ENCODE measurements at places on chromosomes 2 and 18.

GRCh38 chr2:220502539-220502938 is 875.1 kb downstream of the SLC4A3 start:
- peaks cover 6% of the 10 kb centered on the region for H3K36me3 ChIP-seq
- no peak overlapping the region for H3K27ac ChIP-seq
- DNase-seq: no peak
- H3K4me3 ChIP-seq: no peak overlapping the region
- peaks cover 32% of the 10 kb centered on the region for H3K4me1 ChIP-seq

GRCh38 chr2:227871375-227871791 is at the start of gene DAW1:
DAW1 (plus strand) TSS chr2:227871631; CDS start chr2:227871690, 59 bp downstream.
- peak within 1 kb of the TSS; percentile 73 for H3K4me3 ChIP-seq
- no peak within 1 kb of the TSS for H3K27ac ChIP-seq
- H3K36me3 ChIP-seq: no peaks in the 10 kb centered on the region
- peak; percentile 86 for DNase-seq
- no peaks in the 10 kb centered on the region for H3K4me1 ChIP-seq
- peaks cover 40% of the 10 kb centered on the region for H3K27me3 ChIP-seq

DNA sequence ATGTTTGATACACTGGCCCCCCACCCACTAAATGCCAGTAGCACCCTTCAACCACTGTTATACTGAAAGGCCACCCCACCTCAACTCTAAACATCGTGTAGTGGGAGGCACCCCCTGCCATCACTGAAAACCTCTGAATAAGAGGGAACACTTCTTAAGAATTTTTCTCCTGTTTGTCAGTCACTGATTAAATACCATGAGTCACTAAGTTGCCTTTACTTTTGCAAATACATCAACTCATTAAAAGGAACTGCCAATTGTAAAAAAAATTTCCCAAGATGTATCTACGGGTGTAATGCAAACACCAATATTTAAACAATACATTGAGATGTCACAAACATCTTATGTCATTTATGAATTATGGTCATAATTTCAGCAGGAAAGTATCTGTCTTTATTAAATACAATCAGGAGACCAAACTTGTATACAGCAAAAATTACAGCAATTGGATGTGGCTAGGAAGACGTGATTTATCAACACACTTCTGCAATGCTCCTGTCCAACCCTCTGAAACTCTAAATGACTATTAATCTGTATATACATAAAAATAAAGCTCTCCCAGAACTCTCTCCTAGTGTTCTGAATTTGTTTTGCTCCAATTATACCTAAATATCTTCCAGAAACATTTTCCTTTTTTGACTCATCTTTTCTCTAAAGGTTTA is 144.1 kb upstream of the STK17B start:
- peaks cover 21% of the 10 kb centered on the region for H3K36me3 ChIP-seq
- H3K4me1 ChIP-seq: no peaks in the 10 kb centered on the region
- no peak overlapping the region for H3K4me3 ChIP-seq
- no peaks in the 10 kb centered on the region for H3K27me3 ChIP-seq
- H3K27ac ChIP-seq: no peak overlapping the region

- H3K27me3 ChIP-seq: peaks cover 4% of the 10 kb centered on the region
- H3K4me3 ChIP-seq: no peak overlapping the region
- peaks cover 17% of the 10 kb centered on the region for H3K4me1 ChIP-seq
- peaks cover 5% of the 10 kb centered on the region for H3K36me3 ChIP-seq
- no peak for DNase-seq
Measured at GRCh38 chr18:24048261-24048660, 33.7 kb downstream of the TTC39C start.

DNA sequence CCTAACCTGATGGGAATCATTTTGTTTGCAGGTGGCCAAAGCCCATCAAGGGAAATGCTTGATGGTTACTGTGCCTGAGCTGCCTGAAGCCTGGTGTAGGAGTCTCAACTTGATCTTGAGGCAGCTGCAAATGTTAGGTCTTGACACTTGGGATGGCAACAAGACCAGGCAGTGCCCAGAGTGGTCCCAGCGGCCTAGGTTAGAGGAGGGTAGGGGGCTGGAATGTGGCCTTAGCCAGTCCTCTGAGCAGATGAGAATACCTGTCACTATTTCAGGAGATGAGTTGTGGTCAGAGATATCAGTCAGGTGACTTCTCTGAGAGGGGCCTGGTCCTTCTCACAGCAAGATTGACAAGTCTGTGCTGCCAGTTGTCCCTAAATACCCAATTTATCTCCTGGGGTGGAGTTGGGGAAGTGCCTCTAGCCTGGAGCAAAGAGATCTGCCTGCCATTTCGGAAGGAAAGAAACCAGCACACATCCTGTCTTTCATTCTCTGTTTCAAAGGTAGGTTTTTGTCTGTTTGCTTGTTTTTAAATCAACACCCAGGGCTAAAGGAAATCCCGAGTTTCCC is 13.4 kb downstream of the SPTBN1 start:
- no peak for DNase-seq
- H3K4me3 ChIP-seq: no peak overlapping the region
- peaks cover 15% of the 10 kb centered on the region for H3K4me1 ChIP-seq
- no peak overlapping the region for H3K27ac ChIP-seq

DNA sequence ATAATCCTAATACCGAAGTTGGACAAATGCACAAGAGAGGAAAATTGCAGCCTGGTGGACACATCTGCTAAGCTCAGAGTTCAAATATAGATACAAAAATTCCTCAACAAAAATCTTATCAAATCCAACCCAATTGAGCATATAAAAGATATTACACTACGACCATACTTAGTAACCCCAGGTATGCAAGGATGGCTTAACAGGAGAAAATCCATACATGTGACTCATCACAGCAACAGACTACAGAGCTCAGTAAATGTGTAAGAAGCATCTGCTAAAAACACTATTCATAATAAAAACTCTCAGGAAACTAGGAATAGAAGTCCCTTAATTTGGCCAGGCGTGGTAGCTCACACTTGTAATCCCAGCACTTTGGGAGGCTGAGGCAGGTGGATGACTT is 28.3 kb downstream of the HS6ST1 start:
- H3K4me3 ChIP-seq: no peak overlapping the region
- H3K27ac ChIP-seq: no peak overlapping the region
- H3K27me3 ChIP-seq: peaks cover 7% of the 10 kb centered on the region
- H3K4me1 ChIP-seq: peaks cover 34% of the 10 kb centered on the region
- H3K36me3 ChIP-seq: peaks cover 10% of the 10 kb centered on the region

- peaks cover 61% of the 10 kb centered on the region for H3K4me1 ChIP-seq
- DNase-seq: no peak
- peaks cover 44% of the 10 kb centered on the region for H3K36me3 ChIP-seq
- H3K27ac ChIP-seq: peak overlapping the region; percentile 81
Measured at GRCh38 chr2:158984604-158985135, 16.2 kb downstream of the TANC1 start.

GRCh38 chr18:43774497-43774896 is 497.2 kb upstream of the SYT4 start:
- H3K4me3 ChIP-seq: no peak overlapping the region
- no peak for DNase-seq
- peaks cover 5% of the 10 kb centered on the region for H3K4me1 ChIP-seq
- H3K36me3 ChIP-seq: no peaks in the 10 kb centered on the region
- peak overlapping the region; percentile 21 for H3K27ac ChIP-seq
- H3K27me3 ChIP-seq: no peaks in the 10 kb centered on the region

- no peaks in the 10 kb centered on the region for H3K36me3 ChIP-seq
- peaks cover 6% of the 10 kb centered on the region for H3K27me3 ChIP-seq
- H3K4me1 ChIP-seq: peaks cover 7% of the 10 kb centered on the region
- no peak overlapping the region for H3K4me3 ChIP-seq
- no peak for DNase-seq
Measured at GRCh38 chr2:96798733-96799622, 17.1 kb upstream of the CNNM3 start.

- no peak for DNase-seq
- H3K4me3 ChIP-seq: no peak overlapping the region
- H3K4me1 ChIP-seq: no peaks in the 10 kb centered on the region
- peaks cover 2% of the 10 kb centered on the region for H3K27me3 ChIP-seq
- H3K36me3 ChIP-seq: peaks cover 19% of the 10 kb centered on the region
Measured at GRCh38 chr2:53694096-53694771, 73.4 kb upstream of the CHAC2 start.

DNA sequence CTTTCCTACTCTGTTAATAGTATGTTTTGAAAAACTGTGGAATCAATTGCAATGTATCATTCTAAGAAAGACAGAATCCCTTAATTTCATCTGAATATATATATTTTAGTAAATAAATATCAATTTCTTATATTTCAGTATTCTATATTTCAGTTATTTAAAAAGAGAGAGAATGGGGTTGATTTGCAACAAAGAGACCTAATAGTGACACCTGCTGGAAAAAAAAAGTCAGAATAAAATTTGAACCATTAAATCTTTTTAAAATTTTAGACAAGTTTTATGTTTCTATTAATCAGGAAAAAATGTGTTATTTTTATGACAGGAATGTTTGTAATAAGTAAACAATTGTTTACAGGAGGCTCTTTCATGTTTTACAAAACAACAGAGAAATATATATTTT is 20.7 kb upstream of the CCNT2 start:
- no peak overlapping the region for H3K27ac ChIP-seq
- no peak for DNase-seq
- no peak overlapping the region for H3K4me3 ChIP-seq
- peaks cover 7% of the 10 kb centered on the region for H3K27me3 ChIP-seq
- H3K4me1 ChIP-seq: no peaks in the 10 kb centered on the region

DNA sequence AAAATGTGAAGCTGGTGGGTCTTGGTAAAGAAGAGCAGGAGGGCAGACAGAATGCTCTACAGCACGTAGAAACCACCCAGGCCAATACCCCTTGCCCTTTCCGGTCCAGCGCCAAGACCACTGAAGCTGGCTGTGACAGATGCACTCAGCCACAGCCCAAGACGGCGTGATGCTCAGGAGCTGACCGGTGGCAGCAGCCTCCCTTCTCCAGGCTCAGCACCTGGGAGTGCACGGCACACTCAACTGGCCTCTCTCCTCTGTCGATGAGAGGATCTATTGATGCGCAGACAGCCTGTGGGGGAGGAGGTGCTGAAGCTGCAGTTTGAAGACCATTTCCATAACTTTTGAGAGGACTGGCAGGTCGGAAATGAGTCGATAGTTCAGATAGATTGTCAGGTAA is 141.0 kb upstream of the MYT1L start:
- no peaks in the 10 kb centered on the region for H3K36me3 ChIP-seq
- H3K27ac ChIP-seq: no peak overlapping the region
- peaks cover 14% of the 10 kb centered on the region for H3K27me3 ChIP-seq
- no peak overlapping the region for H3K4me3 ChIP-seq

GRCh38 chr2:200193791-200194190 is 112.7 kb upstream of the SPATS2L start:
- H3K36me3 ChIP-seq: no peaks in the 10 kb centered on the region
- no peak overlapping the region for H3K4me3 ChIP-seq
- H3K27me3 ChIP-seq: peaks cover 2% of the 10 kb centered on the region
- no peak for DNase-seq
- no peaks in the 10 kb centered on the region for H3K4me1 ChIP-seq
- no peak overlapping the region for H3K27ac ChIP-seq

DNA sequence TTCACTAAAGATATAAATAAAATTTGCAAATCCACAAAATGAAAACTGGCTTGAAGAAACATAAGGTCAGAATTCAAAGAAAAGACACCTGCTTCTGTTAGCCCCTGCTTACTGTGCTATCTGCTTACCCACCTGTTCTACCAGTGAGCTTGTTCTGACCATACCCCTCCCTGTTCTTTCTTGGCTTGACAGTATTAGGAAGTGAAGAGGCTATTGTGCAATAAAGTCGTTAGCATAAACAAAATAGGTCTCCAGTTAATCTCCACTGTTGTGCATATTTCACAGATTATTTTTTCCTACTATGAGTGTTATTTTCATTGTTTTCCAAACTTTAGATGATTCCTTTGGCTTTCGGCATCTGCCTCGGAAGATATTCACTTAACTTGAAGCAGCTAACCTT is 322.1 kb downstream of the CCDC85A start:
- no peak overlapping the region for H3K27ac ChIP-seq
- no peak for DNase-seq
- H3K4me1 ChIP-seq: no peaks in the 10 kb centered on the region
- H3K36me3 ChIP-seq: no peaks in the 10 kb centered on the region
- no peaks in the 10 kb centered on the region for H3K27me3 ChIP-seq
- no peak overlapping the region for H3K4me3 ChIP-seq

DNA sequence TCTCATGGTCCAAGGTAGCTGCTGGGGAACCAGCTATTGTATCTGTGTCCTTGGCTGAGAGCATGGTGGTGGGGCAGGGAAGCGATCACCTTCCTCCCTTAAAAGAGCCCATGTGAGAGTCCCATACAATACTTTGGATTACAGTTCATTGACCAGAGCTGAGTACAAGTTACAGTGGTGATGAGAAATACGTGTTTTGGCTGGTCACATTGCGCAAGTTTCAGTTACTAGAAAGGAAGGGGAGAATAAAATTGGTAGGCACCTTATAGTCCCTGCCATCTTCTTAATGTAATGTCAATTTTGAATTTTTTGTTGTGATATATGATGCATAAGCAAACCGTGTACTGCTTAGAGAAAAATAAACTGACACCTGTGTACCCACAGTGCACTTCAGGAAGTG is 67.7 kb downstream of the ZNF407 start:
- H3K36me3 ChIP-seq: peaks cover 6% of the 10 kb centered on the region
- no peak overlapping the region for H3K27ac ChIP-seq
- no peaks in the 10 kb centered on the region for H3K4me1 ChIP-seq
- no peak overlapping the region for H3K4me3 ChIP-seq
- DNase-seq: no peak

GRCh38 chr2:189131991-189132390 is 47.6 kb downstream of the COL5A2 start:
- H3K4me3 ChIP-seq: no peak overlapping the region
- no peak for DNase-seq
- no peaks in the 10 kb centered on the region for H3K27me3 ChIP-seq

DNA sequence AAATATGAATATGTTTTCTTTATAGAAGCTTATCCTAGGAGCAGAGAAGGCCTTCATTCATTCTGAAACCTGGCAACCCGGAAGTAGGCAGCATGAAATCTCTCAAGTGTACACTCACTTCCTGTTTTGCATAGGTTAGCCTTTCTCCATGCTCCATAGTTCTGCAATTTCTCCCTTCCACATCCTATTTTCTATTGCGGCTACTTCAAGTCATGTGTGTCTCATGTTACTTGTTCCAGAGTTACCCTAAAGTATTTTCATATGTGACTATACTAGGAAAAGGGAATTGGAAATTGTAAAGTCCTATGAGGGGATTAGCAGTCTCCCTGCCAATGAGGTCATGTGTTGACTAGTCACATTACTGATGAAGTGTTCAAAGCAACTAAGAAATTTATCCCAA is 320.6 kb downstream of the NCKAP5 start:
- no peaks in the 10 kb centered on the region for H3K27me3 ChIP-seq
- H3K4me3 ChIP-seq: no peak overlapping the region
- no peaks in the 10 kb centered on the region for H3K36me3 ChIP-seq
- no peak for DNase-seq
- no peak overlapping the region for H3K27ac ChIP-seq

GRCh38 chr2:36296798-36297197 is 58.8 kb upstream of the CRIM1 start:
- H3K36me3 ChIP-seq: no peaks in the 10 kb centered on the region
- DNase-seq: no peak
- H3K27me3 ChIP-seq: no peaks in the 10 kb centered on the region

- peaks cover 2% of the 10 kb centered on the region for H3K27me3 ChIP-seq
- no peaks in the 10 kb centered on the region for H3K36me3 ChIP-seq
- no peak for DNase-seq
- no peak overlapping the region for H3K27ac ChIP-seq
- no peak overlapping the region for H3K4me3 ChIP-seq
Measured at GRCh38 chr2:69755862-69756467, 14.0 kb downstream of the ANXA4 start.

Measured in nephron progenitor cell (in vitro differentiated cells).